ENCODE measurements at places on chromosomes 6 and 20. TPM values are rescaled to one million over a fixed set of nuclear protein-coding genes. Genes with fewer than 3 reads are reported as not detected.

- no peak overlapping the region for H3K4me3 ChIP-seq
- DNase-seq = no peak
These were observed 172.9 kb upstream of the UST start for GRCh38 chr6:148573922-148574321.

DNA sequence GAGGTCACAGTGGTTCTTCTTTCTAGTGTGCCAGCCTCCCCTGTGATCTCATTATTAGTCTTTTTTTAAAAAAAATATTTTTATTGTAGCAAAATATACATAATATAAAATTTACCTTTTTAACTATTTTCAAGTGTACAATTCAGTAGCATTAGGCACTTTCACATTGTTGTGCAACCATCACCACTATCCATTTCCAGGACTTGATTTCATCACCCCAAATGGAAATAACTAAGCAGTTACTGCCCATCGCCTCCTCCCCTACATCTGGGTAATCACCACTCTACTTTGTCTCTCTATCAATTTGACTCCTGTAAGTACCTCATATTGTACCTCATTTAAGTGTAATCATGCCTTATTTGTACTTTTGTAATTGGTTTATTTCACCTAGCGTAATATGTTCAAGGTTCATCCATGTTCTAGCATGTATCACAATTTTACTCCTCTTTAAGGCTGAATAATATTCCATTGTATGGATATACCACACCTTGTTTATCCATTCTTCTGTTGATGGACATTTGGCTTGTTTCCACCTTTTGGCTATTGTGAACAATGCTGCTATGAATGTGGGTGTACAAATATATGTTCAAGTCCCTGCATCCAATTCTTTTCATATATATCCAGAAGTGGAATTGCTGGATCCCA, 68.6 kb upstream of the FYN start:
- no peak for DNase-seq
- H3K36me3 ChIP-seq = no peaks in the 10 kb centered on the region
- no peak overlapping the region for H3K27ac ChIP-seq
- no peaks in the 10 kb centered on the region for H3K27me3 ChIP-seq

GRCh38 chr6:142845624-142846458, 99.1 kb downstream of the HIVEP2 start:
- no peaks in the 10 kb centered on the region for H3K36me3 ChIP-seq
- H3K4me3 ChIP-seq = peak overlapping the region; percentile 10
- H3K4me1 ChIP-seq = peaks cover 13% of the 10 kb centered on the region
- peak; percentile 92 for DNase-seq
- no peaks in the 10 kb centered on the region for H3K27me3 ChIP-seq

- no peak overlapping the region for H3K27ac ChIP-seq
- H3K4me1 ChIP-seq = peaks cover 3% of the 10 kb centered on the region
- DNase-seq = no peak
- no peak overlapping the region for H3K4me3 ChIP-seq
- H3K27me3 ChIP-seq = no peaks in the 10 kb centered on the region
These were observed 50.7 kb downstream of the PPP1R3G start for GRCh38 chr6:5135788-5136376.

GRCh38 chr6:38176797-38177751, 357.5 kb downstream of the ZFAND3 start:
- H3K27ac ChIP-seq = no peak overlapping the region
- H3K4me3 ChIP-seq = no peak overlapping the region
- H3K36me3 ChIP-seq = no peaks in the 10 kb centered on the region
- no peaks in the 10 kb centered on the region for H3K27me3 ChIP-seq
- no peaks in the 10 kb centered on the region for H3K4me1 ChIP-seq

GRCh38 chr6:26388441-26388840, 5.5 kb downstream of the BTN2A2 start:
- peaks cover 2% of the 10 kb centered on the region for H3K4me1 ChIP-seq
- H3K27me3 ChIP-seq = no peaks in the 10 kb centered on the region
- no peak for DNase-seq
- H3K4me3 ChIP-seq = no peak overlapping the region

DNA sequence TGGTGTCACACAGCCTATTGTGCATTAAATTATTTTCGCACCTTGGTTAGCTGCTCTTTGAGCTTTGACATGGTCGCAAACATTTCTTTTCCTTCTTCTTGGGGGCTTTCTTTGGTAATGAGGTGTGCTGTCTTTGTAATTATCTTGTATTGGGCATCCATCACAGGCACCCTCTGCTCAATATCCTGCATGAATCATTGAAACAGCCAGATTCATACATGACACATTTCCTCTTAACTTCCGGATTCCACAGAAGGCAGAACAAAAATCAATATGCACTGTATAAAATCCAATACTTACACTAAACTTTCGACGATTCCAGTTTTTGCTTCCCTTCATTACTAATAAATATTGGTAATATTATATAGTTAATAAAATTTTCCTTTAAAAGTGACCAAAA, 175.6 kb downstream of the SYNE1 start:
- H3K36me3 ChIP-seq = no peaks in the 10 kb centered on the region
- H3K4me3 ChIP-seq = no peak overlapping the region
- DNase-seq = no peak
- no peaks in the 10 kb centered on the region for H3K27me3 ChIP-seq

DNA sequence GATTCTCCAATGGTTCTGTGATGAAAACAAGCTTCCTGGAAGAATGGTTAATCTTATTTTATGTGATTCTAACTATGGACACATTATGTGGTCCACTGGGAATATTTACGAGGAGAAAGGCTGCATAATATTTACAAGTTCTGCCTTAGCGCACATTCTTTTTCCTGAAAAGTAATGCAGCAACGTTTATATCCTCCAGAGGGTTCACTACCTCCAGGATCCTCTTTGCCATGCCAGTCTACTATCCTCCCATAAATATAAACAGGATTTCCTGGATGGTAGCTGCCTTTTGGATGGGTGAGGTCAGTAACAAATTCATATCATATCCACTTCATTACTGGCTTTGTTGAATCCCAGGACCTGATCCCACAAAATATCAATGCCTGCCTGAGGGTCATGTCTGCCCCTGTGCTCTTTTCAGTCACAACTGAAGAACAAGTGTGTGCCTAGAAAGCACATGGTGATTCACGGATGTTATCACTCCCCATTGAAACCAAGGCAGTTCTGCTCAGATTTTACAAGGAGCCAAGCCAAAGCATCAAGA, 30.4 kb downstream of the ADGRF5 start:
- no peaks in the 10 kb centered on the region for H3K36me3 ChIP-seq
- no peaks in the 10 kb centered on the region for H3K4me1 ChIP-seq
- H3K4me3 ChIP-seq = no peak overlapping the region
- no peak for DNase-seq

DNA sequence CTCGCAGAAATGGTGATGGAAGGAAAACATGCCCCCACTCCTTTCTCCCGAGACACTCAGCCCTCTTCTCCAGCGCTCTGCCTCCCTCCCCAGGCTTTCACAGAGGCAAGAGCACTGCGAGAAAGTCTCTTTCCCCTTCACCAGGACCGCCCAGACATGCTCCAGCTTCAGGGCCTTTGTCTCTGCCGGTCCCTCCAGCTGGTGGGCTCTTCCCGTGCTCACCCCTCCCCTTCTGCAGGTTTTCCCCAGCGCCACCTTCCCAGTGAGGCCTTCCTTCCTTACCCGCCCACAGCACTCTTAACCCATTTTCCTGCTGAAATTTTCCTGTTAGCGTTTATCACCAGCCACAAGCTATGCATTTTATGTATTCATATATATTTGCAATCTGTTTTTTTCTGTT, 86.2 kb downstream of the TFAP2C start:
- H3K4me3 ChIP-seq = no peak overlapping the region
- H3K27me3 ChIP-seq = no peaks in the 10 kb centered on the region
- H3K36me3 ChIP-seq = no peaks in the 10 kb centered on the region

DNA sequence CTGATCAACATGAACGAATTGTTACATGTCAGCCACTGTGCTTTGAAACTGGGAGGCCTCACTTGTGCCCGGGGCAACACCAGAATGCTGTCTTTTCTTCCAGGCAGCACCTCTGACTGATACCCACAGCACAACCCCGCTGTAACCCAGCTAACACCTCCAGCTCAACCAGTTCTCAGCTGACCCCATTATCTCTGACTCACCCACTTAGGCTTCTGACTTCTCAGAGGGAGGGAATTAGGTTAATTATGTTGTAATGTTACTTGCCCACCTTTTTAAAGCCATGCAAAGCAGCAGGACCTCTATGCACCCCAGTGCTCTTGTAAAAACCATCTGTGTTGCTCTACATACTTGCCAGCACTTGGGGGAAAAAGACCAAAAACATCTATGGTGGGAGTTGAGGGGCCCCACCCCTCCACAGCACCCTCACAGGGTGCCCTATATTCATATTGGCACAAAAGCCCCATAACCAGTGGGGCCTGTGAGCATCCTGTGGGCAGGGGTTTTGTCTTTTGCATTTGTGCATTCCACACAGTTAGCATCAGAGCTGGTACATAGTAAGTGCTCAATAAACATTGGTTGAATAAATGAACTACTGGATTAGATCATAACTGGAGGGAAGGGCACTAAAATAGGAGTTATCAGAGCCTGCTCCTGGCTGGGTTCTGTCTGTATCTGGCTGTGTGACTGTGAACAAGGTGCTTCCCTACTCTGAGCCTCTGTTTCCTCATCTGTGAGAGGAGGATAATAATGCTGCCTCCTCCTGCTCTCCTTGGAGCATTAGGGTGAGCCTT, 22.3 kb downstream of the BNIP5 start:
- DNase-seq = no peak
- H3K27me3 ChIP-seq = no peaks in the 10 kb centered on the region
- no peaks in the 10 kb centered on the region for H3K4me1 ChIP-seq
- no peak overlapping the region for H3K27ac ChIP-seq
- H3K4me3 ChIP-seq = no peak overlapping the region

GRCh38 chr6:129329678-129330077, 380.3 kb downstream of the ARHGAP18 start:
- H3K4me3 ChIP-seq = no peak overlapping the region
- no peaks in the 10 kb centered on the region for H3K27me3 ChIP-seq
- H3K4me1 ChIP-seq = no peaks in the 10 kb centered on the region
- DNase-seq = no peak
- no peaks in the 10 kb centered on the region for H3K36me3 ChIP-seq

GRCh38 chr6:6074190-6074589, 67.5 kb upstream of the NRN1 start:
- H3K27me3 ChIP-seq = no peaks in the 10 kb centered on the region
- no peak for DNase-seq
- H3K4me3 ChIP-seq = no peak overlapping the region
- no peak overlapping the region for H3K27ac ChIP-seq

DNA sequence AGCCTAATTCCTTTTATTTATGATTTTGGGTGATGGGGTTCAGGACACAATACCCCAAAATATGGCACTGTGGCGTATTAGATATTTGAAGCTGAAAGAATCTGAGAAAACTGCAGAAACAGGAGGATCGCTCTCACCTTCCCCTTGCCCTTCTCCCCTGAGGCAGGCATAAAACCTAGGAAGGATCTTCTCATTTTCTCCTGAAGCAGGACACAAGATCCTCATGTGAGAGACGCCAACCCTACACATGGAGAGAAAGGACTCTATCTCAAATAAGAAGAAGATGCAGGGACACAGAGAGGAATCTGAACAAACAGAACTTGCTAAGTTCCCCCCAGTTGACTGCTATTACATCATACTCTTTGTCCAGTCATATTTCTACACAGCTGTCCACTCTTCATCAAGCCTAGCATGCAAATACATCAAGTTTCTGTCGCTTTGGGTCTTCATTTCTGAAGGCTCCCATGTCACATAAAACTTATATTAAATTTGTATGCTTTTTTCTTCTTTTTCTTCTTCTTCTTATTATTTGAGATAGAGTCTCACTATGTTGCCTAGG, 109.0 kb downstream of the DTNBP1 start:
- no peaks in the 10 kb centered on the region for H3K36me3 ChIP-seq
- no peaks in the 10 kb centered on the region for H3K27me3 ChIP-seq
- H3K4me1 ChIP-seq = peaks cover 1% of the 10 kb centered on the region
- H3K27ac ChIP-seq = no peak overlapping the region
- no peak for DNase-seq

DNA sequence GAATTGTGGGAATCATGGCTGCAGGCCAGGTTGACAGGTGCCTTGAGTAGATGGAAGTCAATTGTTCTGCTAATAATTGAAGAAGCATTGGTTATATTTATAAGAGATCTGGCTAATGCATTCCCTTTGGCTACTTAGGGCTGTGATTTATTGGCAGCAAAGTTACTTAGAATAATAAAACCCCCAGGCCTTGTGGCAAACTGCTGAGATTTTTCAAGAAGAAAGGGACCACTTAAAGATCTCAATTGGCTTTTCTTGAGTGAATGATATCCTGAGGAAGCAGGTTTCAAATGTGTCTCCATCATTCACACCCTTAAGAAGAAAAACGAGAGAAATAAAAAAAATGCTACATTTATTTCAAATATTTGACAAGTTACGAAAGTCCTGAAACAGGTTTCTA, 27.4 kb downstream of the DDO start:
- no peaks in the 10 kb centered on the region for H3K27me3 ChIP-seq
- DNase-seq = no peak
- no peaks in the 10 kb centered on the region for H3K4me1 ChIP-seq
- no peak overlapping the region for H3K4me3 ChIP-seq
- H3K36me3 ChIP-seq = no peaks in the 10 kb centered on the region
- no peak overlapping the region for H3K27ac ChIP-seq

GRCh38 chr20:1287306-1287705, 21.2 kb downstream of the SNPH start:
- no peaks in the 10 kb centered on the region for H3K27me3 ChIP-seq
- H3K36me3 ChIP-seq = no peaks in the 10 kb centered on the region
- H3K4me1 ChIP-seq = no peaks in the 10 kb centered on the region
- no peak for DNase-seq

GRCh38 chr20:19317237-19318069, 105.0 kb downstream of the SLC24A3 start:
- H3K36me3 ChIP-seq = no peaks in the 10 kb centered on the region
- H3K27me3 ChIP-seq = no peaks in the 10 kb centered on the region
- no peak overlapping the region for H3K27ac ChIP-seq
- H3K4me1 ChIP-seq = no peaks in the 10 kb centered on the region
- no peak for DNase-seq

DEFB129 gene
- total RNA-seq = not detected

TFAP2A gene
- 0.67 TPM for total RNA-seq

ARMH2 gene
- not detected for total RNA-seq

MOG gene
- total RNA-seq = not detected

HIVEP2 gene
- total RNA-seq = 58.9 TPM

COL11A2 gene
- total RNA-seq = 0.82 TPM
